Renal cortical epithelial cell (primary cell): ENCODE measurements at places on chromosomes 5 and 9.

DNA sequence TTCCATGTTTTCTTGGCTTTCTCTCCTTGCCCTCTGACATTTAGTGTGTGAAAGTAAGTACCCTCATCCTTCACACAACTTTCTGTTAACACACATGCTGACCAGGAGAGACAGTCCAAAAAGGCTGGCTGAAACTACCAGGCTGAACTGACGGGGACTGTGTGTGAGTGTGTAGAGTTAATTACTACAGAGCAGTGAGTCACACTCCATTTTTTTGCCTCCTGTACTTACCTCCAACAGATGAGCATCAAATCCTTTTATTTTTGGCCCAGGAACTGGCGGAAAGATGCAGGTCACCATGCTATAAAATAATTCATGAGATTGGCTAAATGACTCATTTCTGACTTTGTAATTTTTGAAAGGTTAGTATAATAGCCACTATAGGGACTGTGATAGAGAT, 20.2 kb upstream of the AGXT2 start:
- peak; percentile 46 for DNase-seq

- no peak for DNase-seq
Observed at GRCh38 chr9:98900725-98901124, 43.0 kb upstream of the COL15A1 start.

DNA sequence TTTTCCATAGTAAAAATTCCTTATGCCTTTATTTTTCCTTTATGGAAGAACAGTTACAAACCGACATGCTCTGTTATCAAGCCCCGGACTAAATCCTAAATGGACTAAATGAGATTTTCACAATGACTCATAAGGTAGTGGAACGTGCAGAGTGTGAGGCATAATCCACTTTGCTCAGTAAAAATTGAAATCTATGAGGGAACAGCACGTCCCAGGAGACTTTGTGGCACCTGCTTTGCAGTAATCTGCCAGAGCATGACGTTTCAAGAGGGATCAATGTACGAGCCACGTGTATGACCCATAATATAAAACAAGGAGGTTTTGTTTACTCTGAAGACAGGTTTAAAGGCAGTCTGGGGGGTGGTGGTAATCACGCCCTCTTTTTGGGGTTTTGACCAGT, 83.8 kb upstream of the GNA14 start:
- DNase-seq, result no peak

GRCh38 chr5:73822989-73823339, 197.0 kb downstream of the ARHGEF28 start:
- peak; percentile 95 for DNase-seq

GRCh38 chr5:133921979-133922378, 46.4 kb downstream of the C5orf15 start:
- DNase-seq, result peak; percentile 38

DNA sequence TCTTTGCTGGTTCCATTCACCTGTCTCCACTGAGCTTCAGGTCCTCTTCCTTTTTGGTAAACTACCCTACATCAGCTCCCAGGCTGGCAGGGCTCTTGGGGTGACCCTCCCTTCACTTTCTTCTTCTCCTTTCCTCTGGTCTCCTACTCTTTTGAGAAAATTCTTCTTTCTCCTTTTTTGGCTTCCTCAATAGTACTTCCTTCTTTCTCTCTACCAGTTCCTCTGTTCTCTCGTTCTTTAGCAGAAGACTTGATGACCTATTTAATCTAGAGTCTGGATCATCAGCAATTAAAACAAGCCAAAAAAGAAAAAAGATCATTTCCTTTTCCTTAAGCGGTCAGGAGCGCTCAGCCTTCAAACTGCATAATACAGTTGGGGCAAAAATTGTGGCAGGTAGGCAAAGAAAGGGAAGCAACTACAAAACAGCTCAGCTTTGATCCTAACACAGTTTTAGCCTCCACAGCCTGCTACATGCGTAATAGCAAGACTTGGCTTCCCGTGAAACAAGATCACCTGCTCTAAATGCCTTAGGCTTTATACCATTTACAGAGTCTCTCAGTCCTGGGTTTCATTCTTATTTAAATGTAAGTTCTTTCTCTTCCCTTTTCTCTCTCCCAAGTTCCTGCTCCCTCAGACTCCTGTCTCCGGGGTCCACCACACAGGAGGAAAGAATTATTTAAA, 14.0 kb upstream of the GSN start:
- no peak for DNase-seq
